Tibial artery (tissue), 4 donors: ENCODE measurements at places on chromosomes 4 and X.

DNA sequence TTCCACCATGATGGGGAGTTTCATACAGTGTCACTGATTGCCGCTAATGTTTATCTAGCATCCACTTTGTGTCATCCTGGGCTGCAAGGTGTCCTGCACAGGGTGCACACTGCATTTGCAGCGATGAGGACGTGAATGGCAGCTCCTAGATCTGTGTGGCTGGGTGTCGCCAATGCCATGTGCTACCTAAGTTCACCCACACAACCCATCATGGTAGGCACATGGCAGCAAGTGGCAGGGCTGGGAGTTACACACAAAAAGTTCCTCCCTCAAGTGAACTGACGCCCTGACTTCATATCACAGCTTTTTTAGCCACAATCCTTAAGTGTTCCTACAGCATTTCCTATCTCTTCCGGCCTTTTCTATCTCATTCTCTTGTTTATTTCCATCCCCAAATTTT lies 45.9 kb upstream of the SPRY1 start:
- H3K27ac ChIP-seq: no peak overlapping the region
- no peak for DNase-seq
- H3K36me3 ChIP-seq: no peaks in the 10 kb centered on the region
- no peaks in the 10 kb centered on the region for H3K4me1 ChIP-seq

DNA sequence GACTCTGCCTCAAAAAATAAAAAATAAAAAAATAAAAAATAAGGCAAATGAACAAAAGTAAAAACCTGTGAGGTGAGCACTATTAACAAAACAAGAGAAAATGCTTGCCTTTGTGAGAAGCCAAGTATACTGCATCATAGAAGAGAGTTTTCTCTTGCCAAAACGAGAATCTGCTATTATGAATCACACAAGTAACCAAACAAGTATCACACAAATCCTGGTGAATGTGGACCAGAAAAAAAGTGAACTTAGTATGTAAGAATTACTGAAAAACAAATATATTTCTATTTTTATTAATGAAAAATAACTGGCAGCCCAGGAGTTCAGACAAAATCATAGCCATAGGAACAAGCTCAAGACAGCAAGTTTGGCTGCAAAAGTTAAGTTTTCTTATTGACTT lies 193.5 kb downstream of the PDGFC start:
- H3K27ac ChIP-seq: peak overlapping the region; percentile 5
- no peaks in the 10 kb centered on the region for H3K36me3 ChIP-seq
- DNase-seq: no peak
- no peaks in the 10 kb centered on the region for H3K27me3 ChIP-seq

DNA sequence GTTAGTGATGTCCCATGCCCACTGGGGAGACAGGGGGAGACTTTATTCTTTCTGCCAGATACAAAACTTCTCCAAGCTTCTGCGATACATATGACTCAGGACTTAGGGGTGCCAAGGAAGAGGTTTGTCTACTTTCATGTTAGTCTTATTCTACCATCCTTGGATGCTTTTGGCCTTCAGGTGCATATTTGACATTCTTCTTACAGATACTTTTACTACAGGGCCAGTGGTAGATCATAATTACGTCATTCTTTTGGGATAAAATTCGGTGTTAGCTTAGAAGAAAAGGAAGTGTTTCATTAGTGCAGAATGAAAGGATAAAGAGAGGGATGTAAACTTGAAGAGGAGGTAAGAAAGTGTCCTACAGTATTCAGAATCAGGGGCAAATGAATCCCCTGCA lies 245.2 kb downstream of the THOC2 start:
- no peak for DNase-seq
- no peaks in the 10 kb centered on the region for H3K27me3 ChIP-seq
- H3K27ac ChIP-seq: no peak overlapping the region
- H3K4me3 ChIP-seq: no peak overlapping the region
- no peaks in the 10 kb centered on the region for H3K36me3 ChIP-seq

DNA sequence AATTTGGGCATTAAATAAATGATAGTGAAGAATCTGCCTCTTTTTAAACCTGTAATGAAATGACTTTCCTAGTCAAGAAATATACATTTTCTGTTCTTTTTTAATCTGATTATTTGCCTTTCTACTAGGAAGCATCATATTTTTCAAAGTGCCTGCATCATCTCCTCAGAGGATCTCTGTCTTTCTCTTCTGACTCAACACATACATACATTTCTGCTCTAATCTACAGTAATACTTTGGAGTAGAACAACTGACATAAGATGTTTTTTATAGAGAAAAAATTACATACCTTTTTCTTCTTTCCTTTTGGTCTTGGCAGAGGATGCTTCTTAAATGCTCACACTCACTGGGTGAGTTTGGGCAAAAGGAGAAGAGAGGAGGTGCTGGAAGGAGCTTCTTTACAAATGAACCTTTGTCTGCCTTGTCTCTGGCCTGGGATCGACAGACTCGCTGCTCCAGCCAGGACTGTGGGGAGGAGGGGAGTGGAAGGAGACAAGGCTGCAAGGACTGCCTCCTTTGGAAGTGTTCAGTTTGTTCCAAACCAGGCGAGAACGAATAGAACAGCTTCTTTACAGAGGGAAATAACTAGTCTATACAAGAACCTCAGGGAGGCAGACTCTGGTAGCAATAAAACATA lies at the start of gene SCRG1:
Gene SCRG1, minus strand, starts transcription at position 338 of the 637 bp plus-strand sequence. CDS start 7,702 bp downstream, outside the sequence.
- peak; percentile 81 for DNase-seq
- peaks cover 4% of the 10 kb centered on the region for H3K36me3 ChIP-seq
- peak within 1 kb of the TSS; percentile 41 for H3K4me3 ChIP-seq
- peaks cover 24% of the 10 kb centered on the region for H3K4me1 ChIP-seq
- peak within 1 kb of the TSS; percentile 72 for H3K27ac ChIP-seq
- H3K27me3 ChIP-seq: no peaks in the 10 kb centered on the region

GRCh38 chr4:184845367-184846021 lies 19.7 kb upstream of the ACSL1 start:
- no peaks in the 10 kb centered on the region for H3K36me3 ChIP-seq
- H3K27me3 ChIP-seq: peaks cover 5% of the 10 kb centered on the region
- H3K4me3 ChIP-seq: no peak overlapping the region
- no peak overlapping the region for H3K27ac ChIP-seq
- DNase-seq: no peak

GRCh38 chr4:10017037-10017893 lies 4.0 kb downstream of the SLC2A9 start:
- no peaks in the 10 kb centered on the region for H3K36me3 ChIP-seq
- no peak for DNase-seq
- H3K4me3 ChIP-seq: no peak overlapping the region
- no peaks in the 10 kb centered on the region for H3K27me3 ChIP-seq

- H3K27ac ChIP-seq: no peak overlapping the region
- H3K4me3 ChIP-seq: no peak overlapping the region
- H3K36me3 ChIP-seq: peaks cover 51% of the 10 kb centered on the region
- H3K4me1 ChIP-seq: no peaks in the 10 kb centered on the region
- DNase-seq: no peak
Observed at GRCh38 chr4:128859887-128860677, 50.6 kb downstream of the JADE1 start.

- DNase-seq: peak; percentile 20
- H3K4me3 ChIP-seq: no peak overlapping the region
- no peaks in the 10 kb centered on the region for H3K4me1 ChIP-seq
Observed at GRCh38 chrX:70262952-70263567, 3.1 kb upstream of the P2RY4 start.

GRCh38 chr4:176782794-176783193 lies 9.9 kb downstream of the VEGFC start:
- H3K36me3 ChIP-seq: no peaks in the 10 kb centered on the region
- H3K27ac ChIP-seq: no peak overlapping the region
- no peak overlapping the region for H3K4me3 ChIP-seq
- no peak for DNase-seq
- no peaks in the 10 kb centered on the region for H3K4me1 ChIP-seq

- H3K27me3 ChIP-seq: no peaks in the 10 kb centered on the region
- no peak overlapping the region for H3K27ac ChIP-seq
- H3K36me3 ChIP-seq: no peaks in the 10 kb centered on the region
- no peaks in the 10 kb centered on the region for H3K4me1 ChIP-seq
- H3K4me3 ChIP-seq: no peak overlapping the region
Observed at GRCh38 chrX:110584083-110584482, 211.5 kb downstream of the CHRDL1 start.

DNA sequence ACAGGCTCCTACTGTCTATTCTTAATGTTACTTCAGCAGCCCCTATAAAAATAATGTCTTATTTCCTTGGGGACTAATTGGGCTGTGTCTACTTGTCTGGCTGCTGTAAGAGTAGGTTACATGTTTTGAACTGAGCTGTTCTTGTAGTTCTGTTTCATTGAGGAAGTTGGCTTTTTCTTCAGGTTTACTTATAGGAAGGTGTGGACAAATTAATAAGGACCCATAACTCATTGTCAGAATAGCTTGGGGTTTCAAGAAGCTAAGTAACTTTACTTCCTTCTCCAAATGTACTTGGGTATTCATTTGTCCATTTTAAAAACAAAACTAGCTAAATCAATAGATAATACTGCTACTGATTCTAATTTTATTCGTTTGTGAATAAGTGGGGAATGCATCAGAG lies 487.2 kb downstream of the FAT4 start:
- H3K27me3 ChIP-seq: no peaks in the 10 kb centered on the region
- H3K4me3 ChIP-seq: no peak overlapping the region
- H3K36me3 ChIP-seq: no peaks in the 10 kb centered on the region
- H3K4me1 ChIP-seq: no peaks in the 10 kb centered on the region
- no peak overlapping the region for H3K27ac ChIP-seq

- no peak for DNase-seq
- no peaks in the 10 kb centered on the region for H3K36me3 ChIP-seq
- H3K4me3 ChIP-seq: no peak overlapping the region
- no peaks in the 10 kb centered on the region for H3K4me1 ChIP-seq
- no peaks in the 10 kb centered on the region for H3K27me3 ChIP-seq
Observed at GRCh38 chrX:44400588-44400987, 57.1 kb upstream of the EFHC2 start.

DNA sequence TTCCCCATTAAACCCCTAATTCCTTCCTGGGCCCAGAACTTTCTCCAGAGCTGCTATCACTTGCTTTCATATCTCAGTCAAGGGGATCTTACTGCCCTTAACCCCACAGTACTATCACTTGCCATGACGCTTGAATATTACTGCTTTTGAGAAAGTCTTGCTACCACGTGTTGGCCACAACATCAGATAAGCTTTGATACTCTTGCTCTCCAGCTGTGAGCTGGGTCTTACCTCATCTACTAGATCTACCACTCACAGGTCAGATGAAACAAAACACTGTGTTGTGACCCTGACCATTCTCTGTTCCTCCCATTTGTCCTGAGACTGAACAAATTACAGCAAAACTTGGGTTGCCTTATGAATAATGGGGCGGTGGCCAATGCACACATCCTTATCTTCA lies 12.1 kb upstream of the TAPT1 start:
- no peaks in the 10 kb centered on the region for H3K4me1 ChIP-seq
- H3K36me3 ChIP-seq: no peaks in the 10 kb centered on the region
- H3K27ac ChIP-seq: no peak overlapping the region
- no peak for DNase-seq
- no peak overlapping the region for H3K4me3 ChIP-seq
- no peaks in the 10 kb centered on the region for H3K27me3 ChIP-seq

DNA sequence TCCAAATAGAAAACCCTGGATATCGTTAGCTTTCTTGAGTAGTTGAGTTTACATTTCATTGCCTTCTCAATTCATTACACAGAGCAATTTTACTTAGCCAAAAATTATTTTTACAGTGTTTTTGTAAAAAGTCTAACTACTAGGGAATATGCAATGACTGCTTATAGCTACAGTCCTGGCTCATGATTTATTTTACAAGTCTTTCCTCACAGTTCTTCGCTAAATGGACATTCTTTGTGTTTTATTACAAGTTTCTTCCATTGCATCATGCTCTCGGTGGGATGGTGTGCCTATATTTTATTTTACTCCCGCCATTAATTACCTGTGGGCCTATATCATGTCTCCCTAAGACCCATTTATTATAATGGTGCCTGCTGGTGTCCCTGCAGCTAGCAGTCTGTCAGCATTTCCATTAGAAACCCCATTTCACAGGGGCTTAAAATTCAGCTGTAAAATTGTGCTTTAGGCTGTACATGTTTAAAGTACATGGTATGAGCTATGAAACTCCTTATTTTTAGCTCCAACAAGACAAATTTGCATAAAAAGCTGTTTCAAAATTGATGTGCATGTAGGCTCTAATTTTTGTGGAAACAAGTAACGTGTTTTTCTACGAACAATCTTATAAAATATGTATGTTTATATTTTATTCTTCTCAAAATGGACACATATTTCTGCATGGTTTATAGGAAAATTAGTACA lies 227.4 kb downstream of the SLC7A11 start:
- H3K27ac ChIP-seq: no peak overlapping the region
- H3K4me3 ChIP-seq: no peak overlapping the region
- no peaks in the 10 kb centered on the region for H3K36me3 ChIP-seq
- no peak for DNase-seq
- no peaks in the 10 kb centered on the region for H3K4me1 ChIP-seq

- H3K4me3 ChIP-seq: no peak overlapping the region
- no peaks in the 10 kb centered on the region for H3K4me1 ChIP-seq
- DNase-seq: no peak
- no peaks in the 10 kb centered on the region for H3K36me3 ChIP-seq
- peaks cover 22% of the 10 kb centered on the region for H3K27me3 ChIP-seq
Observed at GRCh38 chr4:186304866-186305505, 39.0 kb downstream of the F11 start.

GRCh38 chrX:18286322-18286831 lies 65.7 kb upstream of the BEND2 start:
- no peaks in the 10 kb centered on the region for H3K27me3 ChIP-seq
- no peak overlapping the region for H3K27ac ChIP-seq
- no peak for DNase-seq
- H3K36me3 ChIP-seq: no peaks in the 10 kb centered on the region

DNA sequence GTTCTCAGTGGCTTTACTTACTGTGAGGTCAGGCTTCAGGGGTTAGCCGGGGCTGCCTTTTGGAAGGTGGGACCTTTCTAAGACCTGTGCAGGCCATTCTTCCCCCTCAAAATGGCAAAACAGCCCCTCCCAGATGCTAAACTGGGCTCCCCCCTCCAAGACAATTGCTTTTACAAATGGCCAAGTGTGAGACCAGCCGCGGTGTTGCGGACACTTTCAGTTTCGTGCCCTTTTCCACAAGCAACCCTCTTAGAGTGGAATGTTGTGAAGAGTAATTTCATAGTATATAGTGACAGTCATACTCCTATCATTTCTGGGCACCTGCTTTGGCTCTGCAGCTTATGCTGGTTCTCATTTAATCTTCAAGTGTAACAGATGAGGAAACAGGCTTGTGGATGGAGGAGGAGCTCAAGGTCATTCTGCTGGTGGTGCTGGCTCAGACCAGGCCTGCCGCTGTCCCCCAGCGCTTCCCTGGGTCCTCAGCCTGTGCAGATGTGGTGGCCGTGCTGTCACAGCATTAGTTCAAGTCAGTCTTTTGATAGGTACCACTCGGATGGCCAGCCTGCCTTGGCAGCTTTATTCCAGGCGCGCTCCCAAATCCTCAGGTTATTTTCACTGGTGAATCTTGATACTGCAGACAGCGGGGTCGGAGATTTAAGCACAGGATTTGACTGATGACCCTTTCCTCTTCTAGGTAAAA lies 55.0 kb upstream of the TADA2B start:
- H3K27me3 ChIP-seq: no peaks in the 10 kb centered on the region
- DNase-seq: no peak
- H3K4me3 ChIP-seq: peak overlapping the region; percentile 69
- peak overlapping the region; percentile 98 for H3K27ac ChIP-seq
- no peaks in the 10 kb centered on the region for H3K36me3 ChIP-seq

- no peaks in the 10 kb centered on the region for H3K27me3 ChIP-seq
- no peak for DNase-seq
- H3K27ac ChIP-seq: no peak overlapping the region
- no peaks in the 10 kb centered on the region for H3K36me3 ChIP-seq
- no peaks in the 10 kb centered on the region for H3K4me1 ChIP-seq
- H3K4me3 ChIP-seq: no peak overlapping the region
Observed at GRCh38 chr4:60913002-60913401, 287.1 kb upstream of the ADGRL3 start.

- DNase-seq: no peak
- H3K4me3 ChIP-seq: no peak overlapping the region
- no peak overlapping the region for H3K27ac ChIP-seq
Observed at GRCh38 chrX:13198056-13198761, 121.6 kb downstream of the ATXN3L start.
